Mucosa of descending colon (tissue), 3 donors: ENCODE measurements at places on chromosomes 5 and 9. TPM values are rescaled to one million over a fixed set of nuclear protein-coding genes. Genes with fewer than 3 reads are reported as not detected.

DNA sequence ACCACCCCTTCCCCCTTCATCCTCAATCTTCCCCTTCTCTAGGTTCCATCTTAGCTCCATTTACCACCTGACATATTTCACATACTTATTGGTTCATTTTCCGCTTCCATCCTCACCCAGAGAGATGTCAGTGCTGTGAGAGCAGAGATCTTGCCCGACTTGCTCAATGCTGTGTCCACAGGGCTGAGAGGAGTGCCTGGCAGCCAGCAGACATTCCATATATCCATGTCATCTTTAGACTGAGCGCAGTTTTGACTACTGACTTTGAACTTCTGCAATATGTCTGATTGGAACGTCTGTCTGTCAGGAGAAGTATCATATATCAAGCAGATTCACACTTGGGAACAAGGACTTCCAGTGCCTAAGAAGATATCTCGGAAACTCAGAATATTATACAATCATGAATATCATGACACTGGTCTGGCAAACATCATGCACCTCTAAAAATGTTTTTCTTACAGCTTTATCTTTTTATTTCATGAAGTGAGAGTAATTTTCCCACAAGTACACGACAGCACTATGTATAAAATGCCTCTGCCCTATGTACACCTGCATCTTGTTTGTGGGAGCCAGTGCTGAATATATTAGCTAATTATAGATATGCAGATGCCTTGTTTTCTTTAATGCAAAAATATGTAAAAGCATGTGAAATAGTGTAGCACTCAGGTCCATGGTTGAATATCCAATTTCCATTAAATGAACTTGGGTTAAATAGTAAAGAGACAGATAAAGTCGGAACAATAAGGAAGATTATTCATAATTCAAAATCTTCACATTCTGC is 454.0 kb upstream of the DAP start:
- no peak for DNase-seq

DNA sequence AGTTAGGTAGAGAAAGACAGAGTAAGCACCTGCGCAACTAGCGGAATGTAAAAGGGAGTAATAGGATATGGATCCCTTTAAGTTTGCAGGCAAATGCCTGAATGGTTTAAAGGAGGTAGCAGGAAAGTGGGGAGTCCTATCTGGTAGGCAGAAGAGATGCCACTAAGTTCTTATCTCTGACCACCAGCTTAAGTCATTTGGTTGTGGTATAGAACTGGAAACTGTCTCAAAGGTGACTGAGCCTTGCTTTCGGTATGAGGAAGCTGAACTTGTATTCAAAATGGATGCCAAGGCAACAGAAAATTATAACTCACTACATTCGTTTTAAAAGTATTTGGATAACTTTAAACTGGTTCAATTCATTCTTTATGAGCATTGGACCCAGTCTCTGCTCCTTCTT is 475.6 kb downstream of the DMRTA1 start:
- no peak for DNase-seq

The ZNG1E gene
- 44.4 TPM for total RNA-seq

DNA sequence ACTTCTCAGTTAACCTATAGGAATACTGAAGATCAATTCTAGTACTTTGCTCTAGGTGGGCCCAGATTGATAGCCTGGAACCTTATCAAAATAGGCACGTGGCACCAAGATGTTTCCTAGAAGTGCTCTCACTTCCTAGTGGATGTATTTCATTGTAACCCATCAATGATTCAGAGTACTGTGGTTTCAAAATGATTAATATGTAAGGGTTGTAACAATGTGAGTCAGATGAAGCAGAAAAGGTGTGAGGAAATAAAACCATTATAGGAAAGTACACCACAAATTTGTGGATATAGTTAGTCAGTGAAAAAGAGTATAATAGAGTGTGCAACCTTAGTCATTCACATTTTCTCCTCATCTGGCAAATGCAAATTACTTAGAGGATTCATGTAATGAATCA is 177.3 kb upstream of the FST start:
- no peak for DNase-seq

DNA sequence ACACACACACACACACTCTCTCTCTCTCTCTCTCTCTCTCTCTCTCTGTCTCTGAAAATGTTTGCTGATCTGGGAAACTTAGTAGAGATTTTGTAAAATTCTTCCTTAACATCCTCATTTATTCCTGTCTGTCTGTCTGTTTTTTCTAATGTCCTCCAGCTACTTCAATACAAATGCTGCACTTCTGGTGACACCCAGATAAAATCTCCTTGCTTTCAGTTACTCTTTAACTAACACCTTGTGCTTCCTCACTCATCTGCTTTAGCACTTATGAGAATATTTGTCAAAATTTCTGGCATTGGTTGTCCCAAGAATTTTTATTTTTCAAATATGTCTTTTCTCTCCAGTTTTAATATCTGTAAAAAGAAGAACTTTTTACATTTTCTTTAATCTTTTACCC is 35.0 kb upstream of the ARRDC3 start:
- no peak for DNase-seq

The SV2C gene
- total RNA-seq: 0.58 TPM

GRCh38 chr9:82808478-82808877 is 254.5 kb downstream of the RASEF start:
- DNase-seq: no peak

The SLC1A3 gene
- 0.67 TPM for total RNA-seq
